ENCODE measurements at places on chromosomes 11 and 22. TPM values are rescaled to one million over a fixed set of nuclear protein-coding genes. Genes with fewer than 3 reads are reported as not detected.

The CALCA gene
- not detected for total RNA-seq

The OR8K1 gene
- not detected for total RNA-seq

The LIF gene
- total RNA-seq, result 0.26 TPM

The RCOR2 gene
- not detected for total RNA-seq

The FREY1 gene
- 4.5 TPM for total RNA-seq

The ST14 gene
- total RNA-seq, result 0.79 TPM

The LRRC74B gene
- total RNA-seq, result not detected

The RAB36 gene
- 0.33 TPM for total RNA-seq

The ETS1 gene
- total RNA-seq, result 732 TPM

The OR52A1 gene
- total RNA-seq, result not detected

The RAB38 gene
- total RNA-seq, result 0.67 TPM

The ARHGAP20 gene
- total RNA-seq, result 0.17 TPM

The FOLH1 gene
- not detected for total RNA-seq

The GTSE1 gene
- not detected for total RNA-seq

- DNase-seq, result no peak
Measured at GRCh38 chr22:49999946-50000586, 12.5 kb downstream of the IL17REL start.

- no peak for DNase-seq
Measured at GRCh38 chr11:86758171-86758570, 42.2 kb upstream of the PRSS23 start.

DNA sequence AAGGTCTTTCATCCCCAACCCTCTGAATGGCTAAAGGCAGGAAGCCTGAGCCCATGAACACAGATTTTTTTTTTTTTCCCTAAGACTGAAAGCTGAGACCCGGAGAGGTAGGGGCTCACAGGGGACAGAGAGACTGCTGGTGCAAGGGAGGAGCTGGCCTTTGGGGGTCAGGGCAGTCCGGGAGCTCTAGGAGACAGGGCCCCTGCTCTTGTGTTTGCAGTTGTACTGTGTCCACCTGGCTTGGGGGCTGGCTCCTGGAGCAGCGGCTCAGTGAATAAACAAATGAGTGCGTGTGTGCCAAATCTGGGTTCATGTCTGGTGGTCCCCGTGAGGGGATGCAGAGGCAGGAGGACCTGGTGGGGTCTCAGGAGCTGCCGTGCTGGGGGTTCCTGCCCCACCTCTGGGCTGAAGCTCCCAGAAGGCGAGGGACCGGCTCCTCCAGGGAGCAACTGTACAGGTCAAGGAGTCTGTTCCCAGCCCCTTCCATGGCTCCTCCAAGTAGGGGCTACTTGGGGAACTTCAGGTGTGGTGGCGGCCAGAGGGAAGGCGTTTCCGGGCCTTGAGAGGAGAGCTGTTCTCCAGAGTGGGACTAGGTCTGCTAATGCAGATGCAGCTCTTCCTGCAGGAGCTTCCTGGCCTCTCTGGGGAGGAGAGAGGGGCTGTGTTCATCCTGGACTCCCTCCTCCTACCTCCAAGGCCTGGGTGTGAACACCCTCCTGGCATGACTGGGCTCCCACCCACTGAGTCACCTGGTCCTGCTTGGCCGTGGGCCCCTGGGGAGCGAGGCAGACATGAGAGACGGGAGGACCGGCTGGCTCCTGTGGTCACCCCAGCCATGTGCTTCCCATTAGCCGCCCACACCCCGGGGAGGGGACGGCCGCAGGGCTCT, 57.6 kb downstream of the FBXO7 start:
- no peak for DNase-seq

DNA sequence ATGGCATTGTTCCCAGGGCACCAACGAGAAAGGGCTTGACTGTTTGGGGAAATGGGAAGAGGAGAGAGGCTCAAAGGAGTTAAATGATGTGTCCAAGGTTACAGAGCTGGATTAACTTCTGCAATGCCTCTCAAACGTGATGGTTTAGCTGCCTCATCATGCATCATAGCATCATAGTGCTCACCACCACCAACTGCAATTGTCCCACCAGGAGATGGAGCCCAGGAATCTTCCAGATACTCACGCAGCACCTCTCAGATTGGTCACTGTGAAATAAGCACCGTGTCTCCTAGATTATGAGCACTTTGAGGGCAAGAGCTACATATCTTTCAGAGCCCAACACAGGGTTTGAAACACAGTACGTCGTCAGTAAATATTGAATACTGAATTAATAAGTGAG, 69.2 kb downstream of the PRSS23 start:
- DNase-seq, result no peak

GRCh38 chr11:112769170-112769569, 192.1 kb upstream of the NCAM1 start:
- no peak for DNase-seq

GRCh38 chr11:14331476-14332136, 27.4 kb downstream of the RRAS2 start:
- DNase-seq, result no peak

DNA sequence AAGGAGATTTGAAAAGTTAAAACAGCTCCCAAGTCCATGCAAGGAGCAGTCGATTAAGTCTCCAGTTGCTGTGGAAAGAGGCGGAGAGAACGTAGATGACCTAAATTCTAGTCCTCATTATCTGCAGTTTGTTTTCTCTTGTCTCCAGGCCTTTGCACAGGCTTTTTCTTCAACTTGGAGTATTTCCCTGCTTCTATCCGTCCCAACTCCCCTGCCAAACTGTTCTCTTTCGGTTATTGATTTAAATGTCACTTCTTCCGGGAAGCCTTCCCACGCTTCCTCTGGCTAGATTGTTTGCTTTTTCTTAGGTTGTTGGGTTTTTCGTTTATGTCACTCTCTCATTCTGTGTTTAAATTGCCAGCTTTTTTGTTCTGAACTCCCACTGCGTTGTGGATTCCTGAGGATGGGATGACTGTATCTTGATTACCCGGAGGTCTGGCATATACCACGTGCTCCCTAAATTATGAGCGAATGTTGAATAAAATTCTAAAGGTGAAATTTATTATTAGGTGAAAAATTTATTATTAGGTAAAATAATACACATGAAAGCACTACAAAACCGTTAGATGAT, 463 bp downstream of the TMEM126B start:
- DNase-seq, result no peak

DNA sequence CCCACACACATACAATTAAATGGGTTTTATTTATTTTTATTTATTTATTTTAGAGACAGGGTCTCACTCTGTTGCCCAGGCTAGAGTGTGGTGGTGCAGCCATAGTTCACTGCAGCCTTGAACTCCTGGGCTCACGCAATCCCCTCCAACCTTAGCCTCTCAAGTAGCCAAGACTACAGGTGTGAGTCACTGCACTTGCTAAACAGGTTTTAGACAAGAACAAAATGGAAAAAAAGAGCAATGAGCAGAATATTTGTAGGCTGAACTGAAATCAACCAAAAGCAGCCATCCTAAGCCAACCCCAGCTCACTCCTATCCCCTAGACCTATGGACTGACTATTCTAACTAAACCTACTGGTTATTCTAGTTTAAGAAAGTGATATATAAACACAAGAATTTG, 37.8 kb downstream of the MRE11 start:
- DNase-seq, result no peak

DNA sequence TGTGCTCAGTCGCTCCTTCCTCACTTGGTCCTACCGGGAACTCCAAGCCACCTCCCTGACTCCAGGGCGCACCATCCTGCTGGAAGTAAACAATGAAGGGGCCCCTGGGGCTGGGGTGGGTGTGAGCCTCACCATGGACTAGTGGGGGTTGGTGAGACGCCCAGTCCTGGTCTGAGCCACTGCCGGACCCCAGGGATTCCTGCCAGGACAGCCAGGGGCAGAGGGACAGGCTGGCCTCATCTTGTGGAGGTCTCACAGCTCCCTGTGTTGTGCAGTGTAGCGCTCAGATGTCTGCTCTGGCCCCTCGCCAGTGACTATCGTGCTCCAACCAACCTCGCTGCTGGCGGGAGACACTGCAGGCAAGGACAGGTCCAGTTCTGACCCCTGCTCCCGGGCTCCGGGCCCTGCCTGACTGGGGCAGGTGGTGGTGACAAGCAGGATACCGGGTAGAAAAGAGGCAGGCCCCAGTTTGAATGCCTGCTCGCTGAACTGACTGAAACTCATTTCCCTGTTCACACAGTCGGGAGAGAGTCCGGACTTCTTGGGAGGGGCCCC, 1021.4 kb downstream of the BRD1 start:
- no peak for DNase-seq

- no peak for DNase-seq
Measured at GRCh38 chr22:38487946-38488345, 18.2 kb downstream of the DDX17 start.

- peak; percentile 80 for DNase-seq
Measured at GRCh38 chr11:128157423-128158298, 429.7 kb downstream of the ETS1 start.

- no peak for DNase-seq
Measured at GRCh38 chr11:90874986-90875385, 652.1 kb upstream of the CHORDC1 start.

- no peak for DNase-seq
Measured at GRCh38 chr11:17600316-17601255, 53.5 kb downstream of the OTOG start.

- DNase-seq, result no peak
Measured at GRCh38 chr11:126817523-126818450, 182.8 kb downstream of the KIRREL3 start.

DNA sequence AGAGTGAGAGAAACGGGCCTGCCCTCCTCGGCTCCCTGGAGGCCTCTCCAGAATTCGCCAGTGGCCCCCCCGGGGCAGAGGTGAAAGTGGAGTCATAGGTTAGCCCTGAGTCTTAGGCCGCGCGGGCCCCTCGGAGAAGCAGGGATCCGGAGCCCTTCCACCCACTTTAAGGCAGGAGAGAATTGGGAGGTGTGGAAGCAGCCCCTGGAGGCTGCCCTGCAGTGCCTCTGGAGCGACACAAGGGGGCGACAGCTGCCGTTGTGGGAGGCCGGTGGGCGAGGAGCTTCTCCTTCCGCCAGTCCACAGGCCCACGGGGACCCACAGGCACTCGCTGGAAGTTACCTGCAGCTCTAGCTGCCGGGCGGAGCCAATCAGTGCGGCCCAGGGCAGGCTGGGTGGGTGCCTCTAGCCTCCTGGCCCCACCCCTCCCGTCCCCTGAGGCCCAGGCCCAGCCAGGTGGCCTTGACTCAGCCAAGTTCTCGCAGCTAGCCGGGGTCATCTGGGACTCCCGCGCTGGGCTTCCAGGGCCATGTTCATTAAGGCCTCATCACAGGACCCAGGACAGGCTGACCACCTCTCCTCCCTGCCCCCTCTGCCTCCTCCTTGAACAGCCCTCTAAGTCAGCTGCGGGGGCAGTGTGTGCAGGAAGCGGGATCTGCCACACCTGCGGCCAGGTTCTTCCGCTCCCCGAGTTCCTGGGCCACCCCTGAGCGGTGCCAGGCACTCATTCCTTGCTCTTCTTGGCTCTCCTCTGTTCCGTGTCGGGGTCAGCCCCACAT, 5.0 kb downstream of the DGKZ start:
- peak; percentile 79 for DNase-seq

DNA sequence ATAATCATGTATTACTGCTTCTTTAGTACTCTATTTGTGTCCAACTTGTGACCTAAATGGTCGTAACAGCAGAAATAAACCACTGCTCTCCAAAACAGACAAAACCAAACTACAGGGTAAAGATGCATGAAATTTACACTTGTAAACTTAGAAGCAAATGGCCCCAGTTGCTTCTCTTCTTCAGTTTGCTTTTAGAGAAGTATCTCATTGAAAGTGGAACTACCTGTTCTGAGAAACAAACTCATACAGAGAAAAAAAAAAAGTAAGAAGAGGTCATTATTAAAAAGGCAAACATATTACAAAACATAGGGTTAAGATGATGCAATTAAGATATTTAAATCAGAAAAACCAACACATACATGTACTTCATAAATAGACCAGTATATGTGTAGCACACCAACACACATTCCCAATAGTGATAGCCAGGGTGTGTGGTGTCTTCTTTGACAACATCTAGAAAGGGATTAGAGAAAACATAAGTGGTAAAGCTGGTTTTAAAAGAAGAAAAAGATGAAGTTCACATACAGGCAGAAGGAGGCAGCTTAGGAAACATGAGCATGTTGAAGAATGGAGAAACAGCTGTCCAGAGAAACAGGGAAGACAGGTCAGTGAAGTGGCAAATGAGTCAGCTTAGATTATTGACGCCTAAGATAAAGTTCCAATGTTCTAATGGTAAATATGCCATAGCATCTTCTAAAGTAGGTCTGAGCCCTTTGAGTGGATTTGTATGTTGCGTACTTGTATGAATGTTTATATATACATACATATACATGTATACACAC, 844.7 kb upstream of the CCDC90B start:
- no peak for DNase-seq

DNA sequence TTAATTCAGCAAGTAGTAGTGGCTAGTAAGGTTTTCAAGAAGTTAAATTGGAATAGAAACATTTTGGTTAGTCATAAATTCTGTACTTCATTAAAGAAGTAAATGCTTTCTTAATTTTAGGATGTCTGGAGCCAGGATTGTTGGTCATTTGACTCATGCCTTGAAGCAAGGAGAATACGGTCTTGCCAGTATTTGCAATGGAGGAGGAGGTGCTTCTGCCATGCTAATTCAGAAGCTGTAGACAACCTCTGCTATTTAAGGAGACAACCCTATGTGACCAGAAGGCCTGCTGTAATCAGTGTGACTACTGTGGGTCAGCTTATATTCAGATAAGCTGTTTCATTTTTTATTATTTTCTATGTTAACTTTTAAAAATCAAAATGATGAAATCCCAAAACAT, 25.8 kb downstream of the ACAT1 start:
- DNase-seq, result no peak

GRCh38 chr11:94525546-94526324, 13.5 kb downstream of the C11orf97 start:
- DNase-seq, result no peak

GRCh38 chr11:26860895-26861294, 133.0 kb upstream of the FIBIN start:
- no peak for DNase-seq

DNA sequence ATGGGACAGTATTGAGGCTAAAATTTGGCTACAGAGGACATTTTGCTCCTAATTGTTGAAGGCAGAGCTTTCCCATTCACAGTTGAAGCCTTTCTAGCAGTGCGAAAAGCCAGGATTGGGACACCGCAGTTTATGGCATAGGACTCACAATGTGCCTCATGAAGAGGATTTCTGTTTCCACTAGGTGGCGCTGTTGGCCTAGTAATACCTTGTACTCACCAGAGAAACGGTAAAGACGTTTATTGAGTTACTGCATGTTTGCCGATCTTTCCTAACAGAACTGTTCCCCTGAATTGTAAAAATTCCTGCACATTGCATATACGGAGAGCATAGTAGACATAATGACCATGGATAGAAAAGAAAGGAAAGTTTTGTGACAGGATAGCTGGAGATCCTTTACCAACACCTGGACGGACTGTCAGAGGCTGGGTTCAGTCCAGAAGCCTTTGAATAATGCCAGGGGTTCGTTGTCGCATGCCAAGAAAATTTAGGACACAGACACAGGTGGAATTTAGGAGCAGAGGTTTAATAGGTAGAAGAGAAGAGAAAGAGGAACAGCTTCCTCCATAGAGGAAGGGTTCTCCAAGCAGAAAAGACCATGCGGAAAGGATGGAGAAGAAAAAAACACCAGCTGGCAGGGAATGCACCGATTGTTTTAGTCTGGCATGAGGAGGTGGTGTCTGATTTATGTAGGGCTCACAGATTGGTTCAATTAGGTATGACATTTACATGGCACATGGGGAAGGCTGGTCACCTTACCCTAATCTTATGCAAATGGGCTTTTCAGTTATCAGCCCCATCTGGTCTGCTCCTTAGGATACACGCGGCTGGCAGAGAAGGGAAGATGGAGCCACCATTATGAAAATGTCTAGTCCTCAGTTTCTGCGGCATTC, 10.8 kb upstream of the OR51D1 start:
- no peak for DNase-seq
